ENCODE measurements at places on chromosomes 3 and 15.

GRCh38 chr3:156816091-156816793 lies 9.9 kb upstream of the LEKR1 start:
- no peak for DNase-seq

GRCh38 chr3:71924721-71925120 lies 139.8 kb upstream of the PROK2 start:
- DNase-seq: no peak

DNA sequence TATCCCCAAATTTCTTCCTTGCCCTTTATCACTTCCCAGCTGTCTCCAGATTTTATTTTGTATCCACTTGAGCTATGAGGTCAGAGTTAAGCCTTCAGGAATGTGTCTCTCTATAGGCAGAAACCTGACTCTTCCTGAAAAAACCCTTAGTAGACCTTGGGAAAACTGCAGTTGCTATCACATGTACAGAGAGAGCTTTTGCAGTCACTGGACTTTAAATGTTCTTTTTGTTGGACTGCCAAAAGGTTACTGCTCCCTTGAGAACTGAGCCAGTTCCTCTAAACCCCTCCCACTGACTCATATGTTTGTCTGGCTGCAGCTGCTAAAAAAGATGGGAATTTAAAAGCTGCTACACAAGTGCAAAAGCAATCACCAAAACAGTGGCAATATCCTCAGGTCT lies 169.1 kb upstream of the CCDC54 start:
- no peak for DNase-seq

- no peak for DNase-seq
Observed at GRCh38 chr3:85051786-85052185, 93.0 kb downstream of the CADM2 start.

DNA sequence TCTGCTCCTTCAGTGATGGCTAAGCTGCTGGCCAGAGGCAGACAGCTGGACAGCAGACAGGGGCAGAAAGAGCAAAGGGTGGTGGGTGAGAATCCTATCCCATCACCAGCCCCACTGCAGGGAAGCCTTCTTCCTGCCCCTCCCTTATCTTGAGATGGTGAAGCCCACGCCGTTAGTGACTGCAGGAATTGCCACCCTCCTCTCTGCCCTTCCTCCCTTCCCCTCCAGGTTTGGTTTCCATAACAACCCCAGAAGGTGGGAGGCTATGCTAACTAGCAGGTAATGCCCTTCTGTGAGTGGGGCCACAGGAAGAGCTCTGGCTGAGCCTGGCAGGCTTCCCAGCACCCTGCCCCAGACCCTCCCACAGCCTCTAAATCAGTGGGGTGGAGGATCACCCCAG lies 32.8 kb downstream of the SCN5A start:
- no peak for DNase-seq

GRCh38 chr15:58057559-58057958 lies 8.0 kb downstream of the ALDH1A2 start:
- DNase-seq: peak; percentile 20
